ENCODE measurements at places on chromosomes 12 and 14.
A peak's percentile ranks its signal among the peaks of the same experiment; 100 is the strongest.

- DNase-seq, result no peak
Measured at GRCh38 chr12:27261866-27262265, 17.8 kb downstream of the STK38L start.

DNA sequence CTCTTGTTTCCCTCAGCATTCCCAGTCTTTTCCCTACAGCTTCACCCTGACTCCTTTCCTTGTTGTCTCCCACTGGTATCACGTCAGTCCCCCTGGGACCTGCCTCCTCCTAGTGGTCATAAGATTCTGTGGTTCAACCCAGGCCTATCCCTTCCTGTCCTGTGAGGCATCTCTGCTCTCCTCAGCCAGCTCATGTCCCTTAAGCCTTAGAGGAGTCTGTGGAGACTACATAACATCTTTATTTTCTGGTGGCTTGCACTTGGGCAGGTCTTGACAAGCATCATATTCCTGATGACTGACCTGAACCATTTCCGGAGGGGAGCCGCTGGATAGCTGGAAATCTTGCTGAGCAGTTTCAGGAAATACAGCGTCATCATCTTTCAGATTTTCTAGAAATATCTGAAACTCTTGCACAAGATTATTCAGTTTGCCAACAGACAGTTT is 688 bp downstream of the C12orf71 start:
- DNase-seq, result peak; percentile 6

GRCh38 chr12:72658615-72659014 is 386.4 kb downstream of the TRHDE start:
- DNase-seq, result no peak

GRCh38 chr12:122659579-122659978 is 43.6 kb downstream of the HCAR2 start:
- no peak for DNase-seq

DNA sequence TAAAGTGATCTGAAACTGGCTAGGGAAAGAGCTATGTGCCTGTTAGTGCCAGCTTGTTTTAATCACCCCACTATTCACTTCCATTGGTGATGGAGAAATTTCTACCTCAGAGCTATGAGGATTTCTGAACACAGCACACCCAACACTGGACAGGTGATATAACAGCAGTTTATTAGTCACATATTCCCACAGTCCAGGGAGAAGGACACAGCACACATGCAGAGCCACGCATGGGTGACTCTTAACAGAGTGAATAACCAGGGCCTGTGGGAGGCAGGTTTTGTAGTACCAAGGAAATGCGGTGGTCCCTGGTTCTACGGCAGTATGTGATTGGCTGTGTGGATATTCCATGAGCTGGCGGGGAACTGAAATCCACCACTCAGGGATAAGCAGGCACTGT is 455.1 kb downstream of the BTG1 start:
- no peak for DNase-seq

- DNase-seq, result no peak
Measured at GRCh38 chr12:8685051-8685450, 12.7 kb upstream of the RIMKLB start.

- DNase-seq, result no peak
Measured at GRCh38 chr12:131196220-131196619, 242.5 kb downstream of the ADGRD1 start.

- DNase-seq, result no peak
Measured at GRCh38 chr12:15602051-15602672, 187.0 kb downstream of the EPS8 start.

GRCh38 chr12:49346659-49347310 is at the start of gene DNAJC22:
Gene DNAJC22 (plus strand): TSS chr12:49346888. CDS start chr12:49348873, 1,985 bp downstream.
- DNase-seq, result no peak

DNA sequence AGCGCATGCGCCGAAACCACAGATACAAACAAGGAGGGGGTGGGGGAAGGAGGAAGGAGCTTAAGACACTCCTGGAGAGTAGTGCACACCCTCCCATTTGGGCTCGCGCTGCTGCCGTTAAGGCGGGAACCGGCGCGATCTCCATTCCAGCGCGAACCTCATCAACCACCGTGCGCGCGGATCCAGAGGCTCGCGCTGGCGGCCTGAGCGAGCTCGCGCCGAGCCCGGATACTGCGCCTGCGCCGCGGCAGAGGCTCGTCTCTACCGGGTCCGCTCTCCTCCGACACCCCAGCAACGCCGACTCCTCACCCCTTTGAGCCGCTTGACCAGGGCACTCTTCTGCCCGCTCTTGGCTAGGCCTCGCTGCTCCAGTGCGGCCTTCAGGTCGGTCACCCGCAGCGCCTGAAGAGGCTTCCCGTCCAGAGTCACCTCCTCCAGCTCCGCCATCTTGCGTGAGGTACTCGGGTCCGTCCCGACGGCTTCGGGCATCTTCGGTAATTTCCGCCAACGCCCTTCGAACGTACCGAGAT is at the start of gene ACIN1:
ACIN1 (minus strand) TSS at position 471 of the 530 bp plus-strand sequence; CDS start at position 447, 24 bp downstream.
- peak; percentile 64 for DNase-seq

DNA sequence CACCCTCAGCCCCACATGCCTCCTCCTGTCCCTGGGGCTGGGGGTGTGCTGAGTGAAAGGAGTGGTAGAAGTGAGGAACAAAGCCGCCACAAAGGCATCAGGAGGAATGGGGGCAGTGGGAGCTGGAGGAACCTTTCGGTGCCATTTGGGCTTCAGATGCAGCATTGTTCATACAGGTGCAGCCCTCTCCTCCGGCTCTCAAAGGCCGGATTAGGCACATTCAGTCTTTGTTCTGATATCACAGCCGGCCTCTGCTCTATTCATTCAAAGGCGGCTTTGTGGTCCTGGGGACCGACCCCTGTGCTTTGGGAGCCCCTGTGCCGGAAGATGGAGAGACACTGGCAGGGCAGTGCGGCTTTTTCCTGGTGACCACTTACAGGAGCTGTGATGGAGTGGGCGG is 53.2 kb downstream of the SMOC1 start:
- no peak for DNase-seq

DNA sequence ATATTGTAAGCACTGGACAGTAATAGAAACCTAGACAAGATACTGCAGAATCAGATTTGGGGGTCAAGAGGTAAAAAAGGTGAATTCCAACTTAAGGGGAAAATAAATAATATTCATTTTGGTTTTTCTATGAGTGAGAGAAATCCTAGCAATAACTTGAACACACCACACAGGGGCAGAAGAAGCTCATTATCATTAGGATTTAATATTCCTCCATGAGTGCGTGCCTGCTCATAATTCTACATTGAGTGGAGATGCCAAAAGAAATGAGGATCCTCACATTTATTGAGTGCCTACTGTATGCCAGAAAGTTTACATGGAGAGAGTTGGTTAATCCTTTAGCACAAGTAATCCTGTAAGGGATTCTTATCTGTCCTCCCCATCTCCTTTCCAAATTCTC is 40.5 kb upstream of the C14orf132 start:
- no peak for DNase-seq

DNA sequence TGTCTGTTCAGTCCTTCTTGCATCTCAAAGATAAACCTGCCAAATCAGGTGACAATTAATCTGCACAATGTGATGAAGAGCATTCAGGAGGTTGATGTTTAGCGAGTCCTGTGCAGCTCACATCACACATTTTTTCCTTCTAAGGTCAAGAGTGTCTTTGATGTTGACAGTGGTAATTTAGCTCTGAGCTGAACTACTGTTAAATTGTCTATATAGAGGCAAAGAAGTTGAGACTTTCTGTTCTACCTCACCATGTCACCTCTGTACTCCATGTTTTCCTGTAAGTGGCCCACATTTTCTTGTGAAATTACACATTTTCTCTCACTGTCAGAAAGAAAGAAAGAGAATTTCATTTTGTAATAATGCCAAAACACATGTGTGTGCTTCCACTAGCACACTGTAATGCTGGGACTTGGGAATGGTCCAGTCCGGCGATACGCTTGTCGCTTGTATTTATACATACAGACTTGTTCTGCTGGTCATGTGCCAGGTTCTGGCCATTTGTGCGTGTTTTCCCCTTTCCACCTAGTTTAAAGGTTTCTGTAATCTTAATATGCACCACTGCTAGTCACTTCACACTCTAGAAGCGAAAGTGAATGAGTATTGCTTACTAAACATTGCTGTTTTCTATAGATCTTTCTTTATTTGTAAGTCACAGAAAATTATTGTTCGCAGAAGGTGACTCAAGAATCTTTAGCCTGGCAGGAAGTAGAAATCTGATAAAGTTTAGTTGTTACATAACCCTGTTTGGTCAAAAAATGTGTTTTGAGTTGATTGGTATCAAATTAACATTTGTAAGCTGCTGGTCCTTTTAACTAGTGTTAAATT is 328.9 kb downstream of the TMTC2 start:
- DNase-seq, result peak; percentile 2

GRCh38 chr12:85781766-85782165 is 54.4 kb downstream of the RASSF9 start:
- no peak for DNase-seq

- no peak for DNase-seq
Measured at GRCh38 chr12:26372866-26373265, 177.5 kb downstream of the SSPN start.

- DNase-seq, result peak; percentile 90
Measured at GRCh38 chr12:131896811-131897270, 2.4 kb downstream of the ULK1 start.

- no peak for DNase-seq
Measured at GRCh38 chr14:104678346-104678745, 11.1 kb upstream of the INF2 start.

GRCh38 chr14:22545842-22546721 is 42.9 kb downstream of the DAD1 start:
- DNase-seq, result peak; percentile 71

- no peak for DNase-seq
Measured at GRCh38 chr14:104444159-104445030, 135.2 kb upstream of the C14orf180 start.

GRCh38 chr12:105992849-105993740 is 145.7 kb downstream of the NUAK1 start:
- DNase-seq, result no peak

- DNase-seq, result no peak
Measured at GRCh38 chr12:130016194-130016593, 112.4 kb upstream of the TMEM132D start.

DNA sequence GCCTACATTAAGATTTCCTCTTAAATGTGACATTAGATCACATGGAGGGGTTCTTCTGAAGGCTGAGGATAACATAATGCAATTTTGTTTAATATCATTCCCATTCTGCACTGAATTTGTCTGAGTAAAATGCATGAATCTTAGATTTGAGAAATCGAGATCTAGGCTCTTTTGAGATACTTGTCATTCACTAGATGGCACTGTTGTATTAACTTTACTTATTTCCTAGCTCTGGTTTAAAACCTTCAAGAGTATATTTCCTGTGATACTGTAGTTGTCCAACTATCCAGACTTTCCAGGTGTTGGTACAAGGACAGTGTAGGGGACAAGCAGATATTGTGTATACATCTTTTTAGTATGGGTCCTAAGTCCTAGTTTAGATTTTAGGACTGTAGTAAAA is 91.7 kb upstream of the SEL1L start:
- no peak for DNase-seq

- DNase-seq, result no peak
Measured at GRCh38 chr12:94768398-94769046, 118.2 kb upstream of the TMCC3 start.

DNA sequence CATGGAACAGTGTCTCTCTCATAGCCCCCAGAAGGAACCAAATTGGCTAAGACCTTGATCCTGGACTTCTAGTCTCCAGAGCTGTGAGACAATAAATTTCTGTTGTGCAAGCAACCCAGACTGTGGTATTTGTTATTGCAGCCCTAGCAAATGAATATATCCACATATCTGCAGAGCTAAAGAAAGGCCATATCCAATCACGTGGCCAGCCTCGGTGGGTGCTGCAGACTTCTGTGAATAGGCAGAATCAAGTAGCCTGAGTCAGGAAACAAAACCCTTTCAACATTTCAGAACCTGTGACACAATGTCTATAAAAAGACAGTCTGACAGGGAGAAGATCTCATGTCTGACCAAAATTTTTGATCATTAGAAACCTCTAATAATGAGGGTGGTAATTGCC is 71.0 kb upstream of the CPM start:
- no peak for DNase-seq

DNA sequence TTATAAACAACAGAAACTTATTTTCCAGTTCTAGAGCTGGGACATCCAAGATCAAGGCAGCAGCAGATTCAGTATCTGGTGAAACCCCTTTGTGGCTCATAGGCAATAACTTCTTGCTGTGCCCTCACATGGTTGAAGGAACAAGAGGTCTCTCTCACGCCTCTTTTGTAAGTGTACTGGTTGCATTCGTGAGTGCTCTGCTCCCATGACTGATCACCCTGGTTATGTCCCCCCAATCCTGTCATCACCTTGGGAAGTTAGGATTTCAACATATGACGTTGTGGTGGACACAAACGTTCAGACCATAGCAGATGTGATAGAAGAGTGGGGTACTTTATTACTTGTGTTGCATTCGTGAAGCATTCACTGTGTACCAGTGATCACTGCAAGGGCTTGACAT is 184.0 kb downstream of the SRGAP1 start:
- no peak for DNase-seq

DNA sequence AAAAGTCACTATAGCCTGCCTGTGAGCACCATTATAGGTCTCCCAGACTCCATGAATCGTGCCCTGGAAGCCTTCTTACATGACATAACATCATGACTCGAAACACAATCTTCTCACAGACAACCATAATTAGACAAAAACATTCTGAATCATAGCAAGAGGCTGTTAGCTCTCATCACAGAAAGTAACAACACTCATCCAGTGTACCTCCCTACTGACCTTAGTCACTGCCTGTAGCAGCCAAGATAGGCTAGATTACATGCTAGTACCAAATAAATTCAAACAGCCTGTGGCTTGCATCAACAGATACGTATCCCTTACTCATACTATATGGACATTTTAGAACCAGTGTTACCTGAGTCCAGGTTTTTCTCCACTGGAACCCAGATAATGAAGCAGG is 663.8 kb upstream of the FOXG1 start:
- peak; percentile 45 for DNase-seq

DNA sequence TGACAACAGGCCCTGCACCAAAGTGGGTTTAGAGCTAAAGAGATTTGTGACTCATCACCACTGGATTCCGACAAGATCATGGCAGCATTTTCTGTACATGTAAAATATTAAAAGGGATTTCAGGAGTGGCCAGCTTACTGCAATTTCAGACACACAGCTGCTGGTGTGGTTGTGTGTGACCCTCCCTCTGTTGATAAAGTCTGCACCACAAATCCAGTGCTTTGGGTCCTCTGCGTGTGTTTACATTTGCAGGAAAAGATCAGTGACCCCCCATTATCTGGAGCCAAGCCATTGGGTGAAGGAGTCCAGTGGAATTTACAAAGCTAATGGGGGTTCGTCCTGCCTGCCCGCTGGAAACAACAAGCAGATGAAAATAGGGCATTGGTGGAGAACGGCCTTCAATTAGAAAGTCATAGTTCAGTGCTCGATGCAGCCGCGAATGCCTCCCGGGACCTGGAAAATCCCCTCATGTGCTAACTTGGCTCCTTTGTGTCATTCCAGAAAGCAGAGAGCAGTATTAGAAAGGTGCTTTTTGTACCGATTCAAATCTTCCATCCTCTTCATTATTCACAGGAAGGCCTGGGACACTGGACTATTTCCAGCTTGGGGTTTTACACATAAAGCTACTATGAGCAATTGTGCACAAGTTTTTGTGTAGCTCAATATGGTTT is 188.5 kb upstream of the TMEM132C start:
- no peak for DNase-seq
